Bladder microvascular endothelial cell (primary cell): ENCODE measurements at places on chromosomes 7 and 10. TPM values are rescaled to one million over a fixed set of nuclear protein-coding genes. Genes with fewer than 3 reads are reported as not detected.

The INPP5A gene
- total RNA-seq: 23.9 and 29.8 TPM in 2 replicates

The EIF5AL1 gene
- total RNA-seq: 0.16 and 0.25 TPM in 2 replicates

The CDNF gene
- total RNA-seq: 0.81 TPM in 1 of 2 replicates, not detected in the other

The NRG3 gene
- 10.6 TPM in 1 of 2 replicates, not detected in the other for total RNA-seq

The CFAP43 gene
- total RNA-seq: under 0.01 TPM in 1 of 2 replicates, not detected in the other

The PLA2G12B gene
- total RNA-seq: 0.13 and 0.16 TPM in 2 replicates

The TRPV5 gene
- total RNA-seq: not detected in 2 replicates

The NPY4R gene
- total RNA-seq: not detected in 2 replicates

The NPC1L1 gene
- total RNA-seq: under 0.01 TPM in 1 of 2 replicates, not detected in the other

The GDF2 gene
- total RNA-seq: not detected in 2 replicates

The ZC3HAV1L gene
- 10.5 and 23.1 TPM in 2 replicates for total RNA-seq

The SUN3 gene
- total RNA-seq: not detected in 2 replicates

The CPA5 gene
- not detected in 2 replicates for total RNA-seq

The OR2A1 gene
- not detected in 2 replicates for total RNA-seq

The ZMIZ2 gene
- total RNA-seq: 4.7 and 14.9 TPM in 2 replicates

The KIF11 gene
- total RNA-seq: 14.5 and 17.6 TPM in 2 replicates

The RTKN2 gene
- 0.16 and 0.25 TPM in 2 replicates for total RNA-seq

The LEP gene
- not detected in 2 replicates for total RNA-seq

The NPFFR1 gene
- not detected in 2 replicates for total RNA-seq

The CFAP69 gene
- total RNA-seq: 1.3 and 2.4 TPM in 2 replicates
